ENCODE measurements at places on chromosomes 11 and 22.

DNA sequence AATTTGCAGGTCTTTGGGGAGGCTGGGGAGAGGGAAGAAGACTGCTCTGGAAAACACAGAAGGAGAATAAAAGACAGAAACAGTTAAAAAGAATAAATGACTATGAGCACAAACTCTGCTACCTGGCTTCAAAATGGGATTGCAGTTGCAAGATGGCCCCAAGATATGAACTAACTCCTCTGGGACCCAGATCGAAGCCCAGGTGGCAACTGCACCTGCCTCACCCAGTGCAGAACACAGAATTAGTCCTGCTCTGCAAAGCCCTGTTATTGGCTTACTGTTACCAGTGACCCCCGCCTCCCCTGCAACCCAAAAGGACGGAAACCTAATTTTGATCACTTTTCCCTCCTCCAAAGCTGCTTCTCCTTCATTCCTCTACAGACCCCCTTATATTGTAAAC lies 35.9 kb upstream of the POU2AF1 start:
- DNase-seq: no peak

GRCh38 chr11:46296059-46296527 lies 18.6 kb downstream of the CREB3L1 start:
- no peak for DNase-seq

DNA sequence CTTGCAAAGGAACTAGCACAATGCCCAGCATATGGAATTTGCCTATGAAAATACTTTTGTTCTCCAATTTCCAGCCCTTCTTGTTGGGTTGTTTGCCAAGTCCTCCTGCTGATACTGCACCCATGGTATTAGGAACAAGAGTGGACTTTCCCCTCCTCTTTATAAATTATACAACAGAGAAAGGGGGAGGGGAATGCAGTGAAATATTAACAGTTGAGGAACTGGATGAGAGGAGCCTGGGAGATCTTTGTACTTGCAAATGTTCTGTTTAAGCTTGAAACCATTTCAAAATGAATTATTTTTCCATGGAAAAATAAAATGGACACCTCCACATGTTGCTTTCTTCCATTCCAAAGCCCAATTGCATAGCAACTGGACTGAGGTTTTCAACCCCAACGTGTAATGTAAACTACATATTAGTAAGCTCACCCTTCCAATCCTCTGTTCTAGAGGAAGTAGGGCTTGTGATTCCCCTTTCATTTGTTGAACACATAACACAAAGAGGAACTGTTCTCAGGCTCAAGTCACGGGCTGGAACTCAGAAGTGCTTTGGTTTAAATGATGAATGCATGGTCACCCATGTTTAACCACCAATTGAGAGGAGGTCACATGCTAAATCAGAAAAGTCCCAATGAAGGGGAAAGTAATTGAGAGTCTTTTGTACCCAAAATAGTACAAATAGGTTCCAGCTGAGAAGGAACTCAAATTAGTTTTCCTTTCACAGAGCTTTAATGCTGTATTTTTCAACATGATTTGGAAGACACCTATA lies 66.2 kb upstream of the ZC3H12C start:
- no peak for DNase-seq

DNA sequence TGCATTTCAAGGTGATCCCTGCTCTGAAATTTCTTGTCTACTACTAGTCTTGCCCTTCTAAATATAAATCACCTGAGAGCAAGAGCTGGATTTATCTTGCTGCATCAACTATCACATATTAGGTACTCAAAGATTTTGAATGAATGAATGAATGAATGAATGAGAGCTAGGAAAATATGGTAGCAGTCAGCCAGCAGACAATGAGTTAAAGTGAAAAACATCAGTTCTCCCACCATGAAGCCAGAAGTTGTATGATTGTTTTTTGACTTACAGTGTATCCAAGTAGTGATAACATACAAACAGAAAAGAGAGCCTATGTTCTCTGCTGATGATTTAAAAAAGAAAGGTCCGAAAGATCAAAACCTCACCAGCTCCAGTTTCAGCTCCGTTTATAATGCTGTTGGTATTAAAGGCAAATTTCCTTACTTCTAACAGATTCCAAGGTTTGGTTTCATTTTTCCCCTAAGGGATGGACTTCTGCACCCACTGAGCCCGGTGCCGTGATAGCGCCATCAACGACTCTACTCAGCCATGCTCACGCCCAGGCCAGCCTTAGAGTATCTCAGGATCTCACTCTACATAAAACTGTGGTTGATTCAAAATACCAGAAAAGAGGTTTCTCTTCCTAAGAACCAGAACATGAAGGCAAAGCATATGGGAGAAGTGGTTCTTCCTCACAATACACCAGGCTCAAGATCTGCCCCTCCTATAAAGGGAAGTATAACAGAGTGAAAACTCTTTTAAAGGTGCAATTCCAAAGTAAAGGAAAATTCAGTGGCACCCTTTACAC lies 92.0 kb downstream of the SGSM3 start:
- no peak for DNase-seq

DNA sequence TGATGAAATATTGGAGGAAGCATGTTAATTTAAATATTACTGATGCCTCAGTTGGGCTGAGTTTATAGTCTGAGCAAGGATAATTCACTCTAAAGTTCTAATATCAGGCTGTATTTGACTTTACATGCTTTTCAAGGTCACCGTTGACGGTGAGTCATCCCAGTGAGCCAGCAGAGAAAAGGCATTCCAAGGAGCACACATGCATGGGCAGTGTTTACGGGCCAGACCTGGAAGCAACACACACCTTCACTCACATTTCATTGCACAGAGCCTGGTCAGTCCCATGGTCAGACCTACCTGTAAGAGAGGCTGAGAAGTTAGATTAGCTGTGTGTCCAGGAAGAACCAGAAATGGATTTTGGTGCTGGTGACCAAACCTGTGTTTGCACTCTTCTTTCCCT lies 53.5 kb downstream of the COMMD9 start:
- no peak for DNase-seq

DNA sequence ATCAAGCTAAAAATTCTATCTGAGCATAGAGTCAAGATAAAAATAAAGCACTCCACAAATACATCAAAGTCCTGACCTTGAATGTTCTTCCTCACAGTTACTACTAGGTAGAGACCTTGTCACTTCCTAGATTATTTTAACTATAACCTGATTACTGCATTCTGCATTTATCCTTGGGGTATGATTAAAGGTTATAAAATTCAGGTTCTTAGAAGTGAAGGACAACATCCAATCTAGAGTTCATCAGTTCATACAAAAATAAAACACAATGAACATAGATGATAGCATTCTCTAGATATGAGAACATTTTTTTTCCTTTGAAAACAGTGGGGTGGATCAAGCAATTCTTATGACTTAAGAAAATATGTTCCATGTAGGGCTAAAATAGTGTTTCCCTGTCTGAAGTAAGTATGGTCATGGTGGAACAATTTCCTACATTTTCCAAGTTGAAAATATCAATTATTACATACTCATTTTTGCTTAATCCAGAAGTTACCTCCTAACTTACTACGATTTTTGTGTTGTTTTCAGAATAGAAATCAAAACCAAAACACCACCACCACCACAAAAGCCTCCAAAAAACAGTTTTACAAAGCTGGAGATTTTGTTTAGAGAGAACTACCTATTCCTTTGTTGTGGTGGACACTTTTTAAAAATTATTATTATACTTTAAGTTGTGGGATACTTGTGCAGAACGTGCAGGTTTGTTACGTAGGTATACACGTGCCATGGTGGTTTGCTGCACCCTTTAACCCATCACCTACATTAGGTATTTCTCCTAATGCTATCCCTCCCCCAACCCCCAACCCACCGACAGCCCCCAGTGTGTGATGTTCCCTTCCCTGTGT lies 112.0 kb upstream of the DDI1 start:
- no peak for DNase-seq

DNA sequence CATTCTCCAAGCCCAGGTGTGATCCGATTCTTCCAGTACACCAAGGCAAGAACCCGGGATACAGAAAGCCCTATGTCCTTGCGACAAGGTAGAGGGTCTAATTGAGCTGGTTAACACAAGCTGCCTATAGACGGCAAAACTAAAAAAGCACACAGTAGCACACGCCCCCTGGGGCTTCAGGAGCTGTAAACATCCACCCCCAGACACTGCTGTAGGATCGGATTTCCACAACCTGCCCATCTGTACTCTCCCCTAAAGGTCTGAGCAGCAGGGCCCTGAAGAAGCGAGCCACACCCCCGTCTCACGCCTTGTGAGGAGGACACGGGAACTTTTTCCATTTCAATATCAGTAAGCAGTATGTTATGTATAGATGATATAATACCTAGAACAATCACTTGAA lies 624.7 kb downstream of the BUD13 start:
- no peak for DNase-seq

GRCh38 chr11:121800731-121801393 lies 315.2 kb downstream of the BLID start:
- no peak for DNase-seq

- no peak for DNase-seq
Observed at GRCh38 chr11:131111775-131112174, 195.5 kb upstream of the SNX19 start.

DNA sequence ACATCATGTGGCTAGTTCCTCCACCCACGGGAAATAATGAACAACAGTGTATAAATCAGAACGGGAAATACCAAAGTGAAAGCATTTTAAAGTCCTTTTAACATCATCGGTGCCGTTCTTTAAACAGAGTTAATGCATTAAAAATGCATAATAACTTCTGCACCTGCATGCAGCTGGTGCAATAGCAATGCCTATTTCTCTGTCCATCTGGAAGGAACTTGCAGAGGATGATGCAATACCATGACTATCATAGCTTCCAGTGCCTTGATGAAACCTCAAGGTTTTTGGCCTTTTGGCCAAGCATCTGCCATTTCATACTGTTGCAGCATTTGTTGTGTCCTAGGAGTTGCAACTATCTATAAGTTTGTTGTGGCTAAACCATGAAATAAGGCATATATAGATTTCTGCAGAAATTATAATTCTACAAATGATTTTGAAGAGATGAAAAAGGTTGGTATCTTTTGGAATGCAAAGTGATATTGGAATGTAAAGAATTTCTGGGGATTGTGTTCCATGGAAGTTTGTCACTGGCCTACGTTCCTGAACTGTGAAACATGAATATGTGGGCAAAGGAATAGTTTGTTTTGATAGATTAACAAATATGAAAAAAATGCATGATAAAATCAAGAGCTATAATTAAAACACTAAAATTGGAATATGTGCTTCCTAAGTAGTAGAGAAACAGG lies 9.8 kb upstream of the EIF3F start:
- no peak for DNase-seq

GRCh38 chr11:79813551-79813950 lies 372.7 kb upstream of the TENM4 start:
- no peak for DNase-seq

- DNase-seq: no peak
Observed at GRCh38 chr11:1494650-1495049, 8.1 kb upstream of the MOB2 start.

- no peak for DNase-seq
Observed at GRCh38 chr11:117934526-117935307, 5.5 kb upstream of the TMPRSS13 start.

DNA sequence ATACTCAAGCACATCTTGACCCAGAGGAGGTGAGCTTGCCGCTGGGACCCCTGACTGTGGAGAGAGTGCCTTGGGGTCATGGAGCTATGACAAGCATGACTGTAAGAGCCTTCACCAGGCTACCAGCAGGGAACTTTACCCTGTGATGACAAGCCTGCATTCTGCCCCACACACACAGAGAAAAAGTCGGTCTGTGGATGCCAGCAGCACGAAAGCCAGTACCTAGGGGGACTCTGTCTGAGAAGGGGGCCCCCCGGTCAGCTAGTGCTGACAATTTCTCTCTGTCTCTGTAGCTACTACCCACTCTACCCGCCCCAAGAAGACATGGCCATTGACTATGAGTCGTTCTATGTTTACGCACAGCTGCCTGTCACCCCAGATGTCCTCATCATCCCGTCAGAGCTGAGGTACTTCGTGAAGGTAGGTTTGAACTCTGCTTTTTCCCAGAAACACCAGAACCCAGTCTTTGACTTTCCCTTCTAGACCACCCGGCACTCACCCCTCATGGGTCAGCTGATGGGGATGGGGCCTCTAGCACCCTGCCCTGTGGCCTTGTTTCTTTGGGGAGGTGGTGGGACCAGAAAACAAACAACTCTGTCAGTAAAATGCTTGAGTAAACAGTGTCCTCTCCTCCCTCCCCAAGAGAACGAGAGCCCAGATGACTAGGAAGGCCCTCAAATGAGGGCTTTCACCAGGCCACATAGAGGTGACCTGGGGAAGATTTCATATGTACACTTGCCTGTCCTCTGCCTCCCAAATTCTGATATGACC lies 18.9 kb upstream of the CDC42EP2 start:
- no peak for DNase-seq

- no peak for DNase-seq
Observed at GRCh38 chr11:42589286-42589685, 722.5 kb upstream of the API5 start.

GRCh38 chr11:76642341-76642740 lies 28.2 kb downstream of the LRRC32 start:
- no peak for DNase-seq

GRCh38 chr11:15208378-15209222 lies 93.9 kb downstream of the INSC start:
- DNase-seq: peak; percentile 73

GRCh38 chr11:104043142-104043541 lies 6.7 kb downstream of the DDI1 start:
- DNase-seq: no peak

- no peak for DNase-seq
Observed at GRCh38 chr22:37824674-37825641, 1.8 kb downstream of the GALR3 start.

- no peak for DNase-seq
Observed at GRCh38 chr11:14144934-14145333, 182.4 kb downstream of the SPON1 start.

DNA sequence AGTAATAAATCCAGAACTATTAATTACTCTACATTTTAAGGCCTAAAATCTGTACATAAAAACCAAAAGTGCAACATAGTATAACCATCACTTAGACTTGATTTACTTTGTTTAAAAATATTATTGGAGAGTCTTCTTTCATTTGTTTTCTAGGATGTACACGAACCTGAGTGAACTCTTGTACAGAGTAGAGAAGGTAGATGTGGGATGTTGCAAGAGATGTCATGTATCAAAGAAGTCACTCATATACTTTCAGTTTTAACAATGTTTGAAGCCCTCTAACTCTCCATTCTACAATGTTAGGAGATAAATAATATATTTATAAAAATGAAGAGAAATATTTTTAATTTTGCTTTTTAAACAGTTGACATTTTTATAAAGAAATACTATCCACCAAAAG lies 38.6 kb downstream of the SOX6 start:
- DNase-seq: no peak

DNA sequence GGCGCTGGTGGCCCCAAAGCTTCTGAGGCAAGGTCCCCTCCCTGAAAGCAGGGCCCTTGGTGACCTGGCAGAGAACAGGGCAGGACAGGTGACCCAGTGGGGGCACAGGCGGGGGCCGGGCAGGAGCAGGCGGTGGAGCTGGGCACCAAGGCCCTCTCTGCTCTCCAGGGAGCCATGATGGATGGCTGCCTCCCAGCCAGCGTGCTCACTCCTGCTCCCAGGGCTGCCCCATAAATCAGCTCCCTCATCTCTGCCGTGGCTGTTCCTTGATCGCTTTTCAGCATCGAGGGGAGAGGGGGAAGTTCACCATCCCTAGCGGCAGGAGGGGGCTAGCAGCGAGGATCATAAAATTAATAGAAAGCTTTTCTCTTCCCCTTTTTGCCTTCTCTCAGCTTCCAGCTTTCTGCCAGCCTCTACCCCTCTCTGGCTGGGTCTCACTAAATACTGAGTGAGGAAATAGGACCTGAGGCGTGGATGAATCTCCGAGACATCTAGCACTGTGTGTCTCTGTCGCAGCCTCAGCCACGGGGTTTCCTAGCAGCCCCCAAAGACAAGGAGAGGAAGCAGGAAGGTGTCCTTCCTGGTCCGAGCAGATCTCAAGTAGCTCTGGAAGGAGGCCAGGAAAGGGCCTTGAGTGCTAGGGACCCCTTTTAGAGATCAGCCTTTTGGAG lies 22.2 kb upstream of the ELFN2 start:
- DNase-seq: no peak

All from HuH-7 (cell line).